DMS53 (cell line): ENCODE measurements at places on chromosomes 2 and 18.
A peak's percentile ranks its signal among the peaks of the same experiment; 100 is the strongest.

GRCh38 chr2:2771721-2772411, 440.8 kb upstream of the MYT1L start:
- DNase-seq: no peak

GRCh38 chr2:120312860-120313694, 32.9 kb upstream of the INHBB start:
- peak; percentile 92 for DNase-seq

DNA sequence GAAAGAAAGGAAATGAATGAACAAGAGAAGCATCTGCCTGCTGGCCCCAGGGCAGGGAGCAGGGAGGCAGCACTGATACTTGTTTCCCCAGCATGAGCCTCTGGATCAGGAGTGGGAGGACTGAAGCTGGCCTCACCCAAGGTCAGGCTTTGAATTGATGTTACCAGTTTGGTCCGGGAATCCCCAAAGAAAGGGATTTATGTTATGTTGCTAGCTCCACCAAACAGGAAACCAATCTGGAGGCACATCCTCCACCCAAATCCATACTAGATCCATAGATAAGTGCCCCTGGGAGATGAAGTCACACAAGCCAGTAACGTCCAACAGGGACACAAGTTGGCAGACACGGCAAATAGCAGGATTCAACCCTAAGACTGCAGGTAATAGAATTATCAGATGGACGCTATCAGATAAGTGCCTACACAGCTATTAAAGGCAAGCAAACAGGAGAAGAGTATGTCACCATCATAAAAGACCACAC, 85.9 kb downstream of the MTCL1 start:
- no peak for DNase-seq

- peak; percentile 28 for DNase-seq
Measured at GRCh38 chr2:223722226-223722625, 115.2 kb downstream of the AP1S3 start.

DNA sequence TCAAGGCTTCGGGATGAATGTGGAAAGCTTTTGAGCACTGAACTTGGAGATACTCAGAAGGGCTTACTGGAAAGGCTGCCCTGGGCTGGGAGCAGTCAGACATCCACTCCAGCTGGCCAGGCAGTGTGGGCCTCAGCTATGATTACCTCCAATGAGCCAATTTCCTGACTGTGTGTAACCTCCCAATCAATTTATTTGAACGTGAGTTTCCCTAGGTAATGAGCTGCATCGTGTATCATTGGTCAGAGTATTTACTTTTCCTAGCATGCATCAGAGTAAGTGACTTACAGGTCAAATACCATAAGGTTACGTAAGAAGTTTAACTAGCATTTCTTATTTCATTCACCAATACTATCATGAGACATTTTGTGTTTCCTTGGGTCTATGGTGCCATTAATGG, 11.0 kb upstream of the CTAGE1 start:
- DNase-seq: no peak

DNA sequence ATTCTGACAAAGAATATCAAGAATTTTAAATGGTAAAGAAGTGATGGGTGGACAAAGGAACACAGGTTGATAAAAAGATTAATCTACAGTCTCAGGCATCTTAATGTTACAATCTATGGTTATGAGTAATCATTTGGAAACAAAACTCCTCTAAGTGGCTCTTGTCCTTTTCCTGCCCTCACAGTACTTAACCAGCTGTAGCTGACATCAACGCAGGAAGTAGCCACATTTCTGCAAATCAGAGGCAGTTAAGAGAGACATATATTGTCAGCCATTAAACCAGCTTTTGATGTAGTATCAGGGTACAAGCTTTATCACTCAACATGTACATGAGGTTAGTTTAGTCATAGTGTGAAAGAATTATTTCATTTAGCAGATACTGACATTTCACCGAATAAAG, 244.6 kb downstream of the NR4A2 start:
- peak; percentile 91 for DNase-seq

GRCh38 chr2:179336782-179337534, 72.3 kb upstream of the SESTD1 start:
- DNase-seq: peak; percentile 7

DNA sequence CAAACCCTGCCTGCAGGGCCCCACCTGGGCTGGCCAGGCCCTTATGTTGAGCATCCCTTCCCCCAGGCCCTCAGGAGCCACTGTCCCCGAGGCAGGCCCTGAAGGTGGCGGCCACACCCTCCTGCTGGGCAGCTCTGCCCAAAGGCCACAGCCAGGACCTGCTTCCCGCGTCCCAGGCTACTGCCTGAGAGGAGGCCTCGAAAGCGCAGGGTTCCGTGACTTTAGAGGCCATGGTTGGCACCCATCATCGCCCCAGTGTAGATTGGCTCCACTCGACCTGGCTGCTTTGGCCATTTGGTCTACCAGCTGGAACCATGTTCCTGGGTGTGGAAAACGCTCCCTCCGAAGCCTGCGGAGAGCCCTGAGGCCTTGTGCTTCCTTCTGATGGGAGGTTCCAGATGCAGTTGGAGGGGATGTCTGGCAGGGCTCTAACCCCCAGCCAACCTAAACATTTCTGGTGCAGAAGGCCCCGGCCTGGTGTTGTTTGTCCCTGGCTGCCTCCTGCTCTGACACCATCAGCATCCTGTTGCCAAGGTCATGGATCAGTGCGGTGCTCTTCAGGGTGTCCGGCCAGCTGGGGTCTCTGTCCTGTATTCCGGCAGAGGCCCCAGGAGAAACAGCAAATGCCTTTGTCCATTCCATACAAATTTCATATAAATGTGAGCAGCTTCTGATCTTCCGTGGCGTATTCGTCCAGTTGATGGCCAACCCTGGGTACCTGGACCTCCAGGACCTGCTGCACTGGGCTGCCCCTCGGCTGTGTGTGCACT, 14.7 kb downstream of the CAPN10 start:
- DNase-seq: no peak
